ENCODE measurements at places on chromosomes 5 and 9.
A peak's percentile ranks its signal among the peaks of the same experiment; 100 is the strongest.

DNA sequence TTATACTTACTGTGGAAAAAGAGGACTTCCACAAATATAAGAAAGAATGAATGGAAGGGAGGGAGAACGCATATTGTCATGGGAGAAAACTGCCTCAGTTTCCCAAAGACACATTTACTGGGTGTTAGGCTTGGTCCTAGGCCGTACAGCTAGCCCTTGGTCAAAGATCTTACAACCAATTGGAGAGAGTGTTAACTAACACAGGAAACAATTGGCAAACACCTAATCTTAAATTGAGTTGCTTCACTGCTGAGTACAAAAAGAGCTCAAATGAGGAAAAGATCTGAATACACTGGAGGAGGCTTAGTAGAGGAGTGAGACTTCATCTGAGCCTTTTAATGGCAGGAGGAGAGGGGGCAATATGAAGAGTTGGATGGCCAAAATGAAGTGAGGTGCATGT is 161.7 kb downstream of the GLIS3 start:
- DNase-seq = no peak

- DNase-seq = peak; percentile 92
These were observed 96.5 kb upstream of the LMX1B start for GRCh38 chr9:126516936-126517832.

- DNase-seq = no peak
These were observed 201.7 kb upstream of the ACTBL2 start for GRCh38 chr5:57684299-57684702.

GRCh38 chr9:78756813-78757510 is 460.0 kb downstream of the PSAT1 start:
- DNase-seq = no peak

DNA sequence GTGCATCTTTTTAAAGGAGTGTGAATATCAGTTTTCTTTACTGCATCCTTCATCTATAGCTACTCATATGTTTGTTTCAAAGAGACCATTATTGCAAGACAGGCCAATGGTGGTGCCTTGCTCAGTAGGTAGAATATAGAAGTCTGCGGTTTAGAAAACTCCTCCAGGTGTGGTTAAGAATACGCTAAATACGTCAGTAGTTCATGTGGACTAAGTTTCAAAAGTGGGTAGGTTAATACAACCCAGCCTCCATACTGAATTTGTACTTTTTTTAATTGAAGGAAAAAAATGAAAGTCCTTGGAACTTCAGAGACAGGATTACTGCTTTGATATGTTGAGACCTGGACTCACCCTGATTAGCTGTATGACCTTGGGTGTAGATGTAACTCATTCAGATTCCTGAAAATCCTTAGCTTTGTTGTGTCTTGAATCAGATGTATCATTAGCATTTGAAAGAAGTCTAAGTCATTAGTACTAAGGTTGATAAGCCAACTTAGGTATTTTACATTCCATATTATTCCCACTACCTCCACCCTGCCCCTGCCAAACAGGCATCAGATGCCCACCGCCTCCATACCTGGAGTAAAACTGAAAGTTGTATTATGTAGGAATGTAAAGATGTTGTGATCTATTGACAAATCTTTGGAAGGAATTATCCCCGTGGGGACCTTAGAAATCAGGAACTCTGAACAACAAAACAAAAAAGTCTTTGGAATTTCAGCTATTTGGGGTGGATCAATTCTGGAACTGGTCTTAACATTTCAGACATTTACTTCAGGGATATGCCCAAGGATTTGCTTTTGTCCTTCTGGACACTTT is 6.1 kb downstream of the BASP1 start:
- no peak for DNase-seq

All from right cardiac atrium (tissue), 5 donors.